Activated T-cell treated with anti-CD3 and anti-CD28 coated beads, Interleukin-2, amount 50 U/mL, for 72 hours (primary cell): ENCODE measurements at places on chromosomes 13 and 19. TPM values are rescaled to one million over a fixed set of nuclear protein-coding genes. Genes with fewer than 3 reads are reported as not detected.

DNA sequence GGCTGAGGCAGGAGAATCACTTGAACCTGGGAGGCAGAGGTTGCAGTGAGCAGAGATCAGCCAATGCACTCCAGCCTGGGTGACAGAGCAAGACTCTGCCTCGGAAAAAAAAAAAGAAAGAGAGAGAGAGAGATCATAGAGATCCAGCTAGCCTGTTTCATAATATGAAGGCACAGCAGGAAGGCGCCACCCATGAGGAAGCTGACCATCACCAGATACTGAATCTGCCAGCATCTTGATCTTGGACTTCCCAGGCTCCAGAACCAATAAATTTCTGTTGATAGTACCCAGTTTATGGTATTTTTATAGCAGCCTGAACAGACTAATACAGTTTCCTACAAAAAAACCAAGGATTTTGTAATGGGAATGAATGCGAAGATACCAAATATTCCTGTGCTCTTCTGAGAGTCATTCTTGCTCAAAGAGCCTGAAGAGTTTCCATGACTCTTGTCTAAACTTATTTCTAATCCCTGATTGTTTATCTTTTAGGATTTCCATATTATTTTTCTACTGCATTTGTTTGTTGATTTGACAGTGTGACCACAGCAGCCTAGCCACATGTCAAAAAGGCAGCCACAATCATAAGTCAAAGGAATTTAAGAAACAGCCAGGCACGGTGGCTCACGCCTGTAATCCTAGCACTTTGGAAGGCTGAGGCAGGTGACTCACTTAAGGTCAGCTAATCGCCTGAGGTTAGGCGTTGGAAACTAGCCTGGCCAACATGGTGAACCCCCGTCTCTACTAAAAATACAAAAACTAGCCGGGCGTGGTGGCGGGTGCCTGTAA lies 37.7 kb upstream of the PDCD5 start:
- H3K27ac ChIP-seq: no peak overlapping the region
- H3K4me1 ChIP-seq: no peaks in the 10 kb centered on the region
- DNase-seq: no peak
- H3K4me3 ChIP-seq: no peak overlapping the region
- peaks cover 17% of the 10 kb centered on the region for H3K27me3 ChIP-seq
- H3K36me3 ChIP-seq: peaks cover under 1% of the 10 kb centered on the region

DNA sequence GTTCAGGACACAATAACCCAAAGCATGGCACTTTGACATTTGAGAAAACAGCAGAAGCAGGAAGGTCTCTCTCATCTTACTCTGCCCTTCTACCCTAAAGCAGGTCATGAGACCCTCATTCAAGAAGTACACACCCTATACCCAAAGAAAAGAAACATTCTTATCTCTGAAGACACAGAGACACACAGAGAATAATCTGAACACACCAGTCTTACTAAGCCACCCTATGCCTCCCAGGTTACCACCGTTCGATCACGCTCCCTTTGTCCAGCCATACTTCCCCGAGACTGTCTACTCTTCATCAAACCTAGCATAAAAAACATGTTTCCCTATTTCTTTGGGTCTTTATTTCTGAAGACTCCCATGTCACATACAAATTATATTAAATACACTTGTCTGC lies 66.5 kb upstream of the ANKRD10 start:
- no peak for DNase-seq
- H3K4me3 ChIP-seq: no peak overlapping the region
- peaks cover 61% of the 10 kb centered on the region for H3K27me3 ChIP-seq
- H3K27ac ChIP-seq: no peak overlapping the region
- no peaks in the 10 kb centered on the region for H3K4me1 ChIP-seq

GRCh38 chr19:12484011-12484370 lies 625 bp downstream of the ZNF709 start:
- peaks cover 39% of the 10 kb centered on the region for H3K4me1 ChIP-seq
- H3K27ac ChIP-seq: peak overlapping the region; percentile 85
- DNase-seq: no peak
- H3K36me3 ChIP-seq: peaks cover 2% of the 10 kb centered on the region

DNA sequence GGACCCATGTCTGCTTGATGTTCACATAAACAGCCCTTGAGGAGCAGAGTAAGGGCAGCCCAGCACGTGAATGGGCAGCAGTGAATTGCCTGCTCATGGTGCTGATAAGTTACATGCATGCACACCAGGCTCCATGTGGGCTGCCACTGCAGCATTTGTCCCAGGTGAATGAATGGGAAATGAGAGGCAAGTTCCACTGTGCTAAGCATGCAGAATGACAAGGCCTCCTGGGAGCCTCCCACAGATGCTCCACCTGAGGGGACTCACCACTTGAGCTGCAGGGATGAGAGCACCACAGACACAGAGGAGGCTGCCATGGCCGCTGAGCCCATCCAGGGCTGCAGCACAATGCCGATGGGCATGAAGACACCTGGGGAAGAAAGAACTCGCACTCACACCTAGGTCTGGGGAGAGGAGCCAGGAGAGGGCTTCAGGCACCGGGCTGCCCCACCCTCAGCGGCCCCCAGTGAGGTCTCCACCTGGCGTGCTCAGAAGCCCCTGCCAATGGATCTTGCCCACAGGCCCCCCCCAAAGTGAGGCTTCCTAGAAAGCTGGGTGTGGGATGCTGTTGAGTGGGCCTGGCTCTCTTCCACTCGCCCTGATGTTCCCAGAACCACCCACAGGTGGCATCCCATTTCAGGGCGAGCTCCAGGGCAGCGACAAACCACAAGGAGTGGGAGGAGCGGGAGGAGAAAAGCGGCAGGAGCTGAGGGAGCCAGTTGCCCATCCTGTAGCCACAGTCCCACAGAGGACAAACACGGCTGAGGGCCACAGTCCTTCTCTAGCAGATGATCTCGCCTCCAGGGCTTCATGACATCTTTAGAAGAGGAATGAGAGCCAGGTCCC lies 73.8 kb downstream of the CCDC70 start:
- no peak overlapping the region for H3K4me3 ChIP-seq
- H3K36me3 ChIP-seq: no peaks in the 10 kb centered on the region
- H3K4me1 ChIP-seq: no peaks in the 10 kb centered on the region
- H3K27me3 ChIP-seq: no peaks in the 10 kb centered on the region
- DNase-seq: no peak

- peaks cover 45% of the 10 kb centered on the region for H3K4me1 ChIP-seq
- no peak for DNase-seq
- no peak overlapping the region for H3K4me3 ChIP-seq
- H3K27ac ChIP-seq: no peak overlapping the region
These were observed 8.2 kb downstream of the ZDHHC20 start for GRCh38 chr13:21450936-21451335.

- DNase-seq: no peak
- peaks cover 45% of the 10 kb centered on the region for H3K27me3 ChIP-seq
- no peak overlapping the region for H3K27ac ChIP-seq
- peaks cover 5% of the 10 kb centered on the region for H3K36me3 ChIP-seq
- peak overlapping the region; percentile 73 for H3K4me3 ChIP-seq
These were observed 324 bp upstream of the FBXO17 start for GRCh38 chr19:38975861-38976271.

GRCh38 chr13:43831088-43831487 lies 44.3 kb upstream of the ENOX1 start:
- DNase-seq: no peak
- peaks cover 15% of the 10 kb centered on the region for H3K27me3 ChIP-seq
- H3K27ac ChIP-seq: no peak overlapping the region
- H3K4me3 ChIP-seq: no peak overlapping the region

ELSPBP1 gene
- total RNA-seq: not detected

PTH2 gene
- total RNA-seq: not detected

TSSK6 gene
- 5.0 TPM for total RNA-seq

DNA sequence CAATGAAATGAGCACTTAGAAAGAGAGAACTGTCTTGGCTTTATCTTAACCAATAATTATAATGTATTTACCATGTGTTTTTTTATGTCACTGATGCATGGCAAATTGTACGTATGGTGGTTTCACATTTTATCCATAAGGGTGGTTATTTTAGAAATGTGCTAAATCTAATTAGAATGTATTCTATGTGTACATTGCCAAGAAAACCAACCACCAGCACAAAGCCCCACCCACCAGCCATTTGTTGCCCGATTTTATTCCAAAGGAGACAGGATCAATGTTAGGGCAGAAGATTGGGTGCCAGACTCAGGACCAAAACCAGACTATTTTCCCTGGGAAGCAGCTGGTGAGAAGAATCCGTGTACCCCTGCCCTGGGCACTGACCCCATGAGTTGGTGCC lies 63.0 kb upstream of the SOX1 start:
- no peaks in the 10 kb centered on the region for H3K4me1 ChIP-seq
- no peak overlapping the region for H3K27ac ChIP-seq
- no peaks in the 10 kb centered on the region for H3K36me3 ChIP-seq
- no peak overlapping the region for H3K4me3 ChIP-seq
- DNase-seq: no peak

DNA sequence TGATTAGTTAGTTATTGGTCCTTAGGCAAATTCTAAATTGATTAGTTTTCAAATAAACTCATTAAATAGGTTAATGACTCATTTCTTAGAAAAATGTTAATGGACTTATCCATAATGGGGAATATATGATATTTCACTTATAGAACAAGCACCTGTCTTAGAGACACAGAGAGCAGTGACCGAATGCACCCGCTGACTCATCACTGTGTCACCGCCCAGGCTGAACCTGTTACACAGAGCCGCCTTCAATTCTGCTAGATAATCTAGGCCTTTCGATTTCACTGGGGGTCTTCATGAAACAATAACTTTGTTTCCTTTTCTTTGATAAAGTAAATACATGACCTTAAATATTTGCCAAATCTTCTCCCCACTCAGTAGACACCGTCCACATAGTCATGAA lies 13.1 kb downstream of the IRS2 start:
- H3K27me3 ChIP-seq: no peaks in the 10 kb centered on the region
- peaks cover 47% of the 10 kb centered on the region for H3K4me1 ChIP-seq

ADGRE3 gene
- not detected for total RNA-seq

DNA sequence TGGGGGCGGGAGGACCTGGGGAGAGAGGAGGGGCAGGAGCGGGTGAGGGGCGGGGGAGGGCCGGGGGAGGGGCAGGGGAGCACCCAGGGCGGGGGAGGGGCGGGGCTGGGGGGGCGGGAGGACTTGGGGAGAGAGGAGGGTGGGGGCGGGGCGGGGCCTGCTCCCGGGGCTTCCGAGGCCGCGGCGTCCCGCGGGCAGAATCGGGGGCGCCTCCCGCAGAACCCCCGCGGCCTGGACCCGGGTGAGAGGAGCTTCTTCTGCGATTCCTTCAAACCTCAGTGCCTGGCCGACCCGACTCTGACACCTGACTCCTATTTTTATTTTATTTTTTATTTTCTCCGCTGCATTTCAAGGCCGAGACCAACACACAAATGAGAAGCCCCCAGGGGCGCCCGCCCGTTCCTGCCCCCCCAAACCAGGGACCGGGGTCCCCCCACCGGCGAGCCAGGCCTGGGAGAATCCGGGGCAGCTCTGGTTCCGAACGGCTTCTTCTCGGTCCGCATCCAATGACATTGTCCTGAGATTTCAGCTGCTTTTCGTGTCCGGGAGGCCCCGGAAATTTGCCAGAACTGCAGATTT lies 470 bp upstream of the GRTP1 start:
- H3K4me3 ChIP-seq: peak overlapping the region; percentile 55
- H3K27ac ChIP-seq: no peak overlapping the region
- peaks cover 14% of the 10 kb centered on the region for H3K4me1 ChIP-seq
- no peaks in the 10 kb centered on the region for H3K36me3 ChIP-seq
- H3K27me3 ChIP-seq: peaks cover 23% of the 10 kb centered on the region

CGB7 gene
- not detected for total RNA-seq

DNA sequence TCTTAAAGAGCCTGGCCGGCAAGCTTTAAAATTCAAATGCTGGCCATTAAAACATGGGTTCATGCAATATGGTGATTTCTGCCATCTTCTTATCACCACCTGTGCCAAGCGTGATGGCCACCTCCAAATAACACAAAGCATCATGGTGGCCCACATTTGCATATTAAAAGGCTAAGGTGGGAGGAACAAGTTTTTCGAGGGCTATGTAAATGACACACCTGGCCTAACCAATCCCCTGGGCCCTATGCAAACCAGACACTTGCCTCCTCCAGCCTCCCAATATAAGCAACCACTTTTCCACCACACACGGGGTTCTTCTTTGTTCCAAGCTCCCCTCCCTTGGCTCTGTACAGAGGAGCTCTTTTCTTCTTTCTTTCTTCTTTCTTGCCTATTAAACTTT lies 14.4 kb downstream of the LILRB4 start:
- no peak overlapping the region for H3K27ac ChIP-seq
- no peak overlapping the region for H3K4me3 ChIP-seq
- no peaks in the 10 kb centered on the region for H3K36me3 ChIP-seq
- H3K27me3 ChIP-seq: peaks cover 15% of the 10 kb centered on the region

- no peaks in the 10 kb centered on the region for H3K27me3 ChIP-seq
- peak overlapping the region; percentile 87 for H3K4me3 ChIP-seq
- H3K4me1 ChIP-seq: peaks cover 71% of the 10 kb centered on the region
- H3K36me3 ChIP-seq: no peaks in the 10 kb centered on the region
These were observed 15.2 kb downstream of the PLEKHF1 start for GRCh38 chr19:29680447-29680846.

ZNF534 gene
- total RNA-seq: not detected

SLC5A5 gene
- 3.3 TPM for total RNA-seq

GRCh38 chr13:105202354-105202753 lies 1333.1 kb downstream of the EFNB2 start:
- no peaks in the 10 kb centered on the region for H3K27me3 ChIP-seq
- no peak overlapping the region for H3K27ac ChIP-seq
- no peak overlapping the region for H3K4me3 ChIP-seq

DNA sequence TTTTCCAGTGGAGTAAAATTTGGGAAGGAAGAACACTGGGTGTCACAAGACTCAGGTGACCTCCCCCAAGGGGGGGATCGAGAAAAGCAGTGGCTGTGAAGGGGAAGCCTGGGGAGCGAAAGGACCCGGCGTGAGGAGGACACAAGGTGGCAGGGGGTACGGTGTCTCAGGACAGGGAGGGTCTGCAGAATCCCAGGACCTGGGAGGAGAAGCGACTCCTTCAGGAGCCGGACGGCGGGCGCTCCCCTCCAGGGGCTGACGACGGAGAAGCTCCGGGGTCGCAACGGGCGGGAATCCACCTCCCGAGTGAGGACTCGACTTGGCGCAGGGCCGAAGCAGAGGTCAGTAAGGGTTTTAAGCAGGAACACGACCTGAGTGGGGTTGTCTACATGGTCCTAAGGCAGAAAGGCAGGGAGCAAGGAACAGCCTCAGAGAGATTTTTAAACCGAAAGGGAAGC lies 529 bp downstream of the ZNF836 start:
- no peaks in the 10 kb centered on the region for H3K27me3 ChIP-seq
- peaks cover 21% of the 10 kb centered on the region for H3K36me3 ChIP-seq
- peak overlapping the region; percentile 99 for H3K4me3 ChIP-seq
- DNase-seq: peak; percentile 14

- no peaks in the 10 kb centered on the region for H3K36me3 ChIP-seq
- H3K4me1 ChIP-seq: peaks cover 52% of the 10 kb centered on the region
- H3K27me3 ChIP-seq: no peaks in the 10 kb centered on the region
- peak overlapping the region; percentile 85 for H3K4me3 ChIP-seq
- H3K27ac ChIP-seq: peak overlapping the region; percentile 94
These were observed 811 bp upstream of the PRMT1 start for GRCh38 chr19:49676136-49676783.

DOHH gene
- total RNA-seq: 13.5 TPM
